Right forelimb (tissue), 1 donor: ENCODE measurements at places on chromosomes 7 and 10.

DNA sequence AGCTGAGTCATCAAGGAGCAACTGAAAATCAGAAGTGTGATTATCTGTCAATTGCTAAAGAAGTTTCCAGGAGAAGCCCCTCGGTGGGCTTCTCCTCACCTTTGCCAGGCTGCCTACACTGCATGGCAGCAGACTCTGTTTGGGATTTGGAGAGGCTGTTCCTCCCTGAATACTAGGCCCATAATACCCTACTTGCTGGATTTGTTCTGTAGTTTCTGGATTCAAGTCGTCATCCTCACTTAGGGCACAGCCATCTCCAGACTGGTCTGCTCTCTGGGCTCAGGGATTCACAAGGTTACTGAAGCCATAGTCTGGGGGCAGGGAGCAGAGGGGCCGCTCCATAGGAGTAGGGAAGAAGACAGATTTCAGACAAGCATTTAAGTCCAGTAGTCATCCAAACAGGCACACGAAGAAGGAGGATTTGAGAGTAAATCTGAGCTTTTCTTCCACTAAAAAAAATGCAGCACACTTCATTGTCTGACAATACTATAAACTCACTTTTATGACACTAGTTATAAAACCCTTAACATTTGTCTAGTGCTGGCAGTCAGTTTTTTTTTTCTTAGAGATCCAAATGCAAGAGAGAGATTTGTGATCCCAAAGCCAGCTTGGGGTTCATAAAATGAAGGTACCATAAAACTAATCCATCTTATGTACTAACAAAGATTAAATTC is 723.3 kb downstream of the GRID1 start:
- peak; percentile 30 for DNase-seq

GRCh38 chr10:116670706-116671105 is 50.0 kb downstream of the PNLIPRP2 start:
- no peak for DNase-seq

- no peak for DNase-seq
Measured at GRCh38 chr10:72740528-72740927, 48.6 kb downstream of the MCU start.

- DNase-seq: peak; percentile 52
Measured at GRCh38 chr10:123135415-123136141, at the start of gene HMX3. TSS of gene HMX3 (plus strand) at chr10:123135970. CDS start at chr10:123136051, 81 bp downstream.

GRCh38 chr7:75971961-75972763 is 22.2 kb downstream of the TMEM120A start:
- no peak for DNase-seq

DNA sequence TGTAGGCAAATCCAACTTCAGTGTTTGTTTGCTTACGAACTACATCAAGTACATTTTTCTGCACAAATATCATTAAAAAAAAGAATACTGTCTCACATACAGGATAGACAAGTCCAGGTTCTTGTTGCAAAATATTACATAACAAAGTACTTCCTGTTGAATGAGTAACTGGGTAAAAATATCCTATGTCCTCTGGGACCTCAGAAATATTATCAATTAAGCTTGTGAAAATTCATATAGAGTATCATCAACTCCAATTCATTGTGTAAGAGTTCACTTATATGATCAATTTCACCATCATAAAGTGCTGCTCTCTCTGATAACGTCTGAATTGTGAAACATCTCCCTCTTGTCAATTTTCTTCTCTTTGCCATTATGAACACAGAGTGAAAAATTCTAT is 22.6 kb downstream of the HERC4 start:
- no peak for DNase-seq

DNA sequence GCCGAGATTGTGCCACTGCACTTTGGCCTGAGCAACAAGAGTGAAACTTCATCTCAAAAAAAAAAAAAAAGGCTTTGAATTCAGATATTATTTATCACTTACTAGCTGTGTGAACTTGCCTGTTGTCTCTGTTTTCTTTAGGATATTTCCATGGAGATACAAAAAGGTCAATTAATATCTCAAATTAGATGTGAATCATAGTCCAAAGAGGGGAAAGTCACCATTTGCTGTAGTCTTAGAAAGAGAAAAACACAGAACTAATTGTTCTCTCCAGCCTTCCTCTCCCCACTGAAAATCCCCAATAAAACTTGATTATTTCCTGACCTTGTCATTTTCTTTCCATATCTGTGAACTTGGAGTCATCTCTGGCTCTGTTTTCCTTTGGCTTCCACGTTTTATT is 21.2 kb downstream of the HEPACAM2 start:
- no peak for DNase-seq

GRCh38 chr10:121025731-121026130 is 174.6 kb downstream of the WDR11 start:
- DNase-seq: no peak

DNA sequence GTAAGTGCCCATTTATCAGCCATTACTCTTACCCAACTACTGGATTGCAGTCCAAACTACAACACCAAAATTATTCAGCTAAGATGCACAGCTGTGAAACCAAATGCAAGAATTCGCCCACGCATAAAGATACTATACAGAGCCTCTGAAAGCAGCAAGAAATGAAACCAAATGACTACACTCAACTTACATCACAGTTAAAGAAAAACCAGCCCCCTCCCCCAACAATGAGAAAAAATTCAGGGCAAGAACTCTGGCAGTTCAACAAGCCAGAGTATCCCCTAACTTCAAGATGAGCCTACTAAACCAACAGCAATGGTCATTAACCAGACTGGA is 209.1 kb upstream of the VWC2 start:
- no peak for DNase-seq

GRCh38 chr10:30606313-30606712 is 23.2 kb downstream of the LYZL2 start:
- no peak for DNase-seq

DNA sequence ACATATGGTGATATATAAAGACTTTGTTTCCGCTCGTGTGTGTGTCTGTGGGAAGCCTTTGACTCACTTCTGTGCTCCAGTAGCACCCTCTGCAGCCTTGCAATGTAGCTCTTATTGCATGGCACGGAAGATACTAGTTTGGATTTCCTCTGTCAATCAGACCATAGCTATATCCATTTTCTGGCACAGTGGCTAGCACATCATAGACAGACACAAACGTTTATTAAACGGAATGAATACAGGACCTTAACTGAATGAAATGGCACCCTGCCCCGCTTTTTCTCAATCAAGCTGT is 124.0 kb upstream of the PTPN20 start:
- DNase-seq: no peak

DNA sequence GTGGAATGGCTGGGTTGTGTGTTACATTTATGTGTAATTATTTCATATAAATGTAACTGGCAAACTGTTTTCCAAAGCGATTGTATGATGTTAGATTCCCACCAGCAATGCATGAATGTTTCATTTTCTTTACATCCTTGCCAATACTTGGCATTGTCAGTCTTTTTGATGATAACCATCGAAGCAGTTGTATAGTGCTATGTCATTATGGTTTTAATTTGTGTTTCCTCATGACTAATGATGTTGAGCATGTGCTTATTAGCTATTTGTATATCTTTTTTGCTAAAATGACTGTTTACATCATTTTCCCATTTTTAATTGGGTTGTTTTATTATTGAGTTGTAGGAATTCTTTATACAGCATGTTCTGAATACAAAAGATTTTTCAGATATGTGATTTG is 22.3 kb downstream of the AHCYL2 start:
- DNase-seq: no peak

GRCh38 chr7:47806701-47807103 is 141.6 kb downstream of the PKD1L1 start:
- no peak for DNase-seq

DNA sequence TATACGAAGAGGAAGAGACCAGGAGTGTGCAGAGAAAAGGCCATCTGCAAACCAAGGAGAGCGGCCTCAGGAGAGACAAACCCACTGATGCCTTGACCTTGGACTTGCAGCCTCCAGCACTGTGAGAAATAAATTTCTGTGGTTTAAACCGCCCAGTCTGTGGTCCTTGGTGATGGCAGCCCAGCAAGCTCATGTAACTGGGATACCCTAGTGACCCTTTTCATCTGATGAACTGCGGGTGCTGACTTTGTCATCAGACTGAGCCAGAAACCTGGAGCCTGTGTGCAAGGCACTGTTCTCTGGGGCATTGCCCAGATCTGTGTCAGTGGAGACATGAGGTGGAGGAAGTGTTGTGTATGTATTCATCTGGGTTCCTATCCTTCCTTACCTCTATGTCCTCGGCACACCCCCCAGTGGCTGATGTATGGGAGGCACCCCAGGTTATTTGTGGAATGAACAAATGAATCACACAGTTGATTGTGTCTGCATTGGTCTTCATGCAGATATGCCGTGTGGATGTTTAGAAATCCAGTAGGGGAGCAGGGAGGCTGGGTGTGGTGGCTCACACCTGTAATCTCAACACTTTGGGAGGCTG is 64.5 kb upstream of the BTBD16 start:
- DNase-seq: no peak

DNA sequence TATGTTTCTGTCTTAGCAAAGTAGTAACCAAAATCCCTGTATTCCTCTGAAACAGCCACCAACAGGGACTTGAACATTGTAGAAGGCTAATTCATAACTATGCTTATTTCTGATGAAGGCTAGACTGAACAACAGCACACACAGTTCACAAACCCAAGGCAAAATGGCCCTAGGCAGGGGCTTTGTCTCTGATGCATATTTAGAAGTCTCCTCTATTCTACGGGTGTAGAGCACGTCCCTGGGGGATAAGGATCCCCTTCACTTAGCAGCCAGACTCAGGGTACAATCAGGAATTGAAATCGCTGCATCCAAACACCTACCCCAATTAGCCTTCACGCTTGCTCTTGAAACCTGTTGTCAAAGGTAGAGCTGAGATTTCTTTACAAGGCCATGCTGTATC is 45.5 kb downstream of the FGFR2 start:
- no peak for DNase-seq

- DNase-seq: no peak
Measured at GRCh38 chr10:43373461-43373860, 2.0 kb downstream of the FXYD4 start.

GRCh38 chr10:15842556-15843169 is 17.6 kb downstream of the MINDY3 start:
- DNase-seq: no peak

- no peak for DNase-seq
Measured at GRCh38 chr7:124896001-124896400, 33.6 kb downstream of the POT1 start.

DNA sequence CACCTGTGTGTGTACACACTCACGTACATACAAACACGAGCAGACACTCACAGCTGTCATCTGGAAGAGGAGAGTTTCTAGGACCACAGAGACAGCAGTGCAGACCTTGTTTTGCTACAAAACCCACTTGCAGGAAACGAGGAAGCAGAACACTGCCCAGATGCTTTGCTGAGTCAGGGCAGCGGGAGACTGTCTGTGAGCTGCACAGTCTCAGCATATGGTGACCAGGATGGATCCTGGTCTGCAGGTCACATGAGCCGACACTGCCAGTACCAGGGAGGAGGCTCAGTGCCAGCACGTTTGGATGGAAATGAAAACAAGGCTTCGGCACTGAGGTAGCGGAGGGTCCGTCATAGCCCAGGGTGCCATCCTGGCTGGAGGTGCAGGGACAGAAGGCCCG is 117.6 kb upstream of the DPP6 start:
- DNase-seq: no peak

DNA sequence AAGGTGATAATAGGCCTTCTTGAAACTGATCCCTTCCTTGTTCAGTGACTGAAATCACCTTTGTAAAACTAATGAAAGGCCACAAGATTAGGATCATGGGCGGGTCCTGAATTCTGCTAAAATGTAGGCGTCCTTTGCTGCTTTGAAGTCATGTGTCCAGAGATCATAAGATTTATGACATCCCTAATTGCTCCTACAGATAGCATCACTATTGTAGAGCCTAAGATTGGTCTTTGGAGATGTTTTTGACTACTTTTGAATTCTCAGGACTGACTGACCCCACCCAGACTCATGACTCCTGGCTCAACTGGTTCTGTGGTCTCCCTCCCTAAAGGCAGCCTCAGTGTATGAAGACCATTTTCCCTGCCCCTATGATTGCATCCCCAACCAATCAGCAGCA is 322.6 kb upstream of the SEMA3D start:
- DNase-seq: no peak

DNA sequence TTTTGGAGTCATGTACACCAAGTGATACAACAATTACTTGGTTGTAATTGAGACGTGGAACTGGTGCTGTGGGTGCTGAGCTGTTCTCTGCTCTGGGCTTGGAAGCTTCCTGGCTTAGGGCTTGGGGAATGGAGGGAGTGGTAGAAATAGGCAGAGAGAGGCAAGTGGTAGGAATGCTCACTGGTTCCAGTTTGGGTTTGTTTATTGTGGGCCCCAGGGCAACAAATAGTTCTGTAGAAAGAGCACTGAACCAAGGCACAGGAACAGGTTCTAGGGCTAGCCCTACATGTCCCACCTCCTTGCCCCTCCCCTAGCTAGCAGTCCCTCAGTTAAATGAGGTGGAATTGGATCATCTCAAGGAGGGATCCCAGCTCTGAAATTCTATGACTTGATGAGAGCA is 166.7 kb upstream of the HPS1 start:
- DNase-seq: no peak

- no peak for DNase-seq
Measured at GRCh38 chr7:113730309-113730955, 188.4 kb downstream of the PPP1R3A start.

GRCh38 chr7:126635545-126635944 is 617.2 kb downstream of the GRM8 start:
- no peak for DNase-seq

GRCh38 chr7:155948845-155949244 is 136.6 kb upstream of the SHH start:
- DNase-seq: no peak

- DNase-seq: no peak
Measured at GRCh38 chr10:26486304-26486703, 48.2 kb downstream of the APBB1IP start.

DNA sequence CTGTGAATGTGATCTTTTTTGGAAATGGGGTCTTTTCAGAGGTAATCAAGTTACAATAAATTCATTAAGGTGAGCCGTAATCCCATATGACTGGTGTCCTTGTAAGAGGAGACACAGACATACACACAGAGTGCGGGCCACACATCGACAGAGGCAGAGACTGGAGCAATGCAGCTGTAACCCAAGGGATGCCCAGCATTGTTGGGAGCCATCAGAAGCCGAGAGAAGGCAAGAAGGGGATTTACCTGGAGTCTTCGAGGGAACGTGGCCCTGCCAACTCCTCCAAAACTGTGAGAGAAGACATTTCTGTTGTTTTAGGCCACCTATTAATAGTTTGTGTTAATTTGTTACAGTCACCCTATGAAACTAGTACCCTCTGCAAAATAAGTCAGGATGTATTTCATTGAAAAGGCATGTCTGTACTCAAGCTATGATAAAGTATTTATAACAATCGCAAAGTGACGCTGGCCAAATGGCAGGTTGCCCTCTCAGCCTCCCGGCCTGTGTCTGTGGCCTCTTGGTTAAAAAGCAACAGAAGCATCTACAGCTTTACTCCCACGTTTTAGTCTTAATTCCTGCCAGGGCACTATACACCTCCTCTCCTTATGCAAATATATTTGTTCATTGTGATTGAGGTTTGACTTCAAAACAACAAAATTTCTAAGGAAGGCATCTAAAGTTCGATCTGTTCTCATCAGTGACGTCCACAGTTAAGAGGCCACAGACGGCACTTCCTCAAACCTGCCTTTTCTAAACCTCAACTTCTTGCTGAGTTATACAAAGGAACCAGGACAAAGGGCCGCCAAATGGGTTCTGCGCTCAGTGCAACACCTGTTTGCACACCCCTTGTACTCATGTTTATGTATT is 46.8 kb downstream of the HIPK2 start:
- no peak for DNase-seq

GRCh38 chr10:95422233-95422632 is 131.4 kb upstream of the PDLIM1 start:
- no peak for DNase-seq
